ENCODE measurements at places on chromosomes 7 and 10. TPM values are rescaled to one million over a fixed set of nuclear protein-coding genes. Genes with fewer than 3 reads are reported as not detected.

The IRF5 gene
- 17.8 TPM for total RNA-seq

The IFIT1B gene
- total RNA-seq: not detected

The RSPH10B gene
- total RNA-seq: 0.05 TPM

The CTAGE6 gene
- total RNA-seq: not detected

The PDE1C gene
- total RNA-seq: 2.5 TPM

The MPLKIP gene
- total RNA-seq: 35.2 TPM

The SLC18A3 gene
- total RNA-seq: not detected

The IDI2 gene
- total RNA-seq: not detected

The CHST3 gene
- total RNA-seq: 51.0 TPM

The SMURF1 gene
- total RNA-seq: 22.3 TPM

The HSPA12A gene
- total RNA-seq: 9.3 TPM

The GOLGA7B gene
- 3.8 TPM for total RNA-seq

The CPED1 gene
- total RNA-seq: not detected

The HOXA13 gene
- 2.0 TPM for total RNA-seq

The PILRA gene
- total RNA-seq: 5.2 TPM

The AKR1E2 gene
- total RNA-seq: 6.3 TPM

The THNSL1 gene
- total RNA-seq: 4.8 TPM

The ZEB1 gene
- total RNA-seq: 10.1 TPM

The CD36 gene
- total RNA-seq: not detected

The MYO3A gene
- total RNA-seq: not detected

The NME8 gene
- total RNA-seq: not detected

The UPK3B gene
- 17.9 TPM for total RNA-seq

The LIPF gene
- total RNA-seq: not detected
